ENCODE measurements at places on chromosomes 11 and 22.

GRCh38 chr11:131246663-131247062, 123.8 kb upstream of the NTM start:
- DNase-seq = peak; percentile 41

- peak; percentile 29 for DNase-seq
These were observed 89.8 kb upstream of the PARVA start for GRCh38 chr11:12287374-12288211.

GRCh38 chr22:21736084-21736642, 569 bp upstream of the YPEL1 start:
- DNase-seq = no peak

DNA sequence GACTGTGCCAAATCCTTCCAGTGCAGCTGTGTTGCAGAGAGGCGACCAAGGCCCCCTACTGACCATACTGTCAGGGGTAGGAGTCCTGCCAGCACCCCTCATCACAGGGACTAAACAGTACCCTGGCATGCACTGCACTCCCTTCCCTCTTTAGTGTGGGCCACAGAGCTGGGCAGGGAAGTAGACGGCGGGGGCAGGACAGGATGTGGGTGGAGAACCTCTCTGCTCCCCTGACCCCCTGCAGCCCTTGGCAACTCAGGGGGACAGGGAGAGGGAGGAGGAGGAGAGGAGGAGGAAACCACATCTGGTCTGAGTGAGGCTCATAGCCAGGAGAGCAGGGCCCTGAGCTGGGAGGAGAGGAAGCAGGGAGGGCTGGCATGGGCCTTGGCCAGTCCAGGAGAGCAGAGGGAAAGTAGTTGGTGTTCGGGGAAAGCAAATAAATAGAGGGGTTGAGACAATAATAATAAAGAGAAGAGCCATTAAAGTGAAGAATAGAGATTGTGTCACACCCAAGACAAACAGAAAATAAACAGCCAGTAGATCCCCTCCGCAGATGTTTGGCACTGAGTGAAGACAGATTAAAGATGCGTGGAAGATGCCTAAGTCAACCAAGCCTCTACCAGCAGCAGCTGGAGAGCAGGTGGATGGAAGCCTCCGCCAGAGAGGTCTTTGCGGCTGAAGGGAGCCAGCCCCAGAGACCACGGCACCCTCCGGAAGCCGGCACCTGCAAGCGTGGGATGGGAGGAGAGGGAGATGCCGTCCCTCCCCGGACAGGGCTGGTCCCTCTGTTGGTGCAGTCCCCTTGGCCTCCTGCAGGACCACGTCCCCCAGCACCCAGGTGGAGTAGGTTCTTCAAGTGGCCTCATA, 61.5 kb downstream of the RPUSD4 start:
- no peak for DNase-seq

- peak; percentile 85 for DNase-seq
These were observed 14.2 kb upstream of the MUC6 start for GRCh38 chr11:1050581-1051355.

- no peak for DNase-seq
These were observed 667.5 kb upstream of the CHORDC1 start for GRCh38 chr11:90890347-90890746.

- DNase-seq = no peak
These were observed 203.4 kb downstream of the CADM1 start for GRCh38 chr11:115300660-115301428.

GRCh38 chr11:68128682-68129327, 7.6 kb upstream of the CHKA start:
- peak; percentile 92 for DNase-seq

GRCh38 chr11:125301346-125301745, 136.8 kb downstream of the PKNOX2 start:
- DNase-seq = no peak

DNA sequence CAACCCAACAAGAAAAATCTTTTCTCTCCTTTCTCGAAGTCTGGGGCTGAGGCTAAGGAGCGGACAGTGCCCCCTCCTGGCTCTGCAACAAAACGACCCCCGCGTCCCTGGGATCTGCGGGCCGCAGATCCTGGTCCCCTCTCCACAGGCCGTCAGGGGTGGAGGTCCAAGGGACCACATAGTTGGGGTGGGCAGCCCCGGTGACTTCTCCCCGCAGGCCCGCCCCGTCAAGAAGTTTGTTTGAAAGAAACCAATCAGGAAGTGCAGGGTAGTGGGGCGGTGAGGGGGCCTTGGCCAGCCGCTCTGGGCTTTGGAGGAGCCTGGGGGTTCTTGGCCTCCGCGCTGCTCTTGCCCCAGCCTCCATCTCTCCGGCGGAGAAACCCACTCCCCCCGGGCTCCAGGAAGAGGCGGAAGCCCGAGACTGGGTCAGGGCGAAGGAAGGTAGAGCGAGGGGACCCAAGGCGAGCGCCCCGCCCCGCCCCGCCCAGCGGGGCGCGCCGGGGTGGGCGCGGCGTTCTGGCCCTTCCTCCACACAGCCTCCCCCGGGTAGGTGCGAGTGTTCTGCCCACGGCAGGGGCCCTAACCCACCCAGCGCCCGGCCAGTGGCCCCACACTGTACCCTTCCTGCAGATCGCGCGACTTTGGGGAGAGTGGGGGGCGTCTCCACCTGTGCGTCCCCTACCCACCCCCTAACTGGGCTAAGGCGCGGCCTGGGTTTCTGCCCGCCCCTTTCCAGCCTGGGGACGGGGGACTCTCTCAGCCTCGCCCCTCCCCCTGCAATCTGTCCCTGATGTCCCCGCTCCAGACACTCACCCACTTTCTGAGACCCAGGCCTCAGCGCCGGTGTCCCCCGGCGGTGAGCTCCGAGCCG, 1.3 kb downstream of the TP53I11 start:
- peak; percentile 46 for DNase-seq

GRCh38 chr11:1230456-1231395, 7.9 kb downstream of the MUC5B start:
- DNase-seq = no peak

GRCh38 chr22:24156141-24156912, 25.0 kb upstream of the SUSD2 start:
- peak; percentile 71 for DNase-seq

DNA sequence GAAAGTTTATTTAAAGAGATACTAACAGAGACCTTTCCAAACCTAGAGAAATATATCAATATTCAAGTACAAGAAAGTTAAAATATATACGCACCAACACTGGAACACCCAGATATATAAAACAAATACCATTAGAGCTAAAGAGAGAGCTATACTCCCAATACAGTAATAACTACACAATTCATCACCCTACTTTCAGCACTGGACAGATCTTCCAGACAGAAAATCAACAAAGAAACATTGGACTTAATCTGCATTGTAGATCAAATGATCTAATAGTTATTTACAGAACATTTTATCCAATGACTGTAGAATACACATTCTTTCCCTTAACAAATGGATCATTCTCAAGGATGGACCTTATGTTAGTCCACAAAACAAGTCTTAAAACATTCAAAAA, 311.9 kb downstream of the METTL15 start:
- no peak for DNase-seq

GRCh38 chr11:117070016-117070415, 28.2 kb downstream of the SIK3 start:
- no peak for DNase-seq

DNA sequence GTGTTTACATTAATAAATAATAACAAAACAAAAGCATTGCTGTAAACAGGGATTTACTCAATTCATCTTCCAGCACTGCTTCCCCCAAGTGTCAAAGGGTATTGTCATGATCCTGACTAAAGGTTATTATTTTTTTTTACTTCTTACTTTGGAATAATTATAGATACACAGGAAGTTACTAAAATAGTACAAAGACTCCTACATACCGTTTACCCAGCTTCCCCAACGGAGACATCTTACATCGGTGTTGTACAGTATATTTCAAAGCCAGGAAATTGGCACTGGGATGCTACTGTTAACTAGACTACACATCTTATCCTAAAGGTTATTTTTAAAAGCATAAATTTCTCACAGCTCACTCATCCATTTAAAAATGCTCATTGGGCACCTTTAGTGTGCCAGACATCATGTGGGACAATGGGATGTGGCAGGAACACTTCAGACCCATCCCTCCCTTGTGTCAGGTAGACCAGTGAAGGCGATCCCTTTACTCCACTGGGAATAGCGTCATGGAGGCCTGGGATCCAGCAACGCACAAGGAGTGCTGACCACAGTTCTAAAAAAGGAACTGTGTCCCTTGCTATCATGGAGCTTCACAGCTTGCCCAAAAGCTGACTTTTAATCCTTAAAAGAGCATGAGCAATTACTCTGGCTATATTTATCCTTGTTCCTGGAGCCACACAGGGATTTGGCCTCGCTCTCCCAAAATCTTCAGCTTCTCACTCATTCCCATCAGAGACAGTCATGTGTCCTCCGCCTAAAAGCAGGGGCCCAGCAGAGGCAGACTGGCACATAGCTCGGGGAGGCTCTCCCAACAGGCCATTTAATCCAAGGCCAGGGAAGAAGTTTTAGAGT, 3.1 kb upstream of the IRAG1 start:
- DNase-seq = no peak

- DNase-seq = no peak
These were observed 53.0 kb downstream of the KCNA4 start for GRCh38 chr11:29963796-29964195.

DNA sequence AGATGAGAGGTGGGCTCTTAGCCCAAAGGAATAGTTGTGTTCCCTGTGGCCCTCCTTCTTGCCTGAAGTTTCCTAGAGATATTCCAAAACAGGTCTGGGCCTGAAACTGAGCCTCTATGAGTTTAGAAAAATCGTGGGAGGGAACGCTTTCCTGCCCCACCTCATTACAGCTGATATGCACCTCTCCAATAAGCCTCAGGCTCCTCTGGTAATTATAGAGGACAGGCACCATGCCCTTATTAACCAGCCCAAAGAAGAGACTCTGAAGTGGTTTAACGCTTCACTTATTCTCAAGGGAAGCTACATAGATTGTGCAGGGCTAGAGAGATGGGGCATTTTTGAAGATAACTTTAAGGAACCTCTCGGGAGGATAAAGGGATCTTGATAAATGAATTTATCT, 3.4 kb upstream of the MPZL2 start:
- DNase-seq = no peak

DNA sequence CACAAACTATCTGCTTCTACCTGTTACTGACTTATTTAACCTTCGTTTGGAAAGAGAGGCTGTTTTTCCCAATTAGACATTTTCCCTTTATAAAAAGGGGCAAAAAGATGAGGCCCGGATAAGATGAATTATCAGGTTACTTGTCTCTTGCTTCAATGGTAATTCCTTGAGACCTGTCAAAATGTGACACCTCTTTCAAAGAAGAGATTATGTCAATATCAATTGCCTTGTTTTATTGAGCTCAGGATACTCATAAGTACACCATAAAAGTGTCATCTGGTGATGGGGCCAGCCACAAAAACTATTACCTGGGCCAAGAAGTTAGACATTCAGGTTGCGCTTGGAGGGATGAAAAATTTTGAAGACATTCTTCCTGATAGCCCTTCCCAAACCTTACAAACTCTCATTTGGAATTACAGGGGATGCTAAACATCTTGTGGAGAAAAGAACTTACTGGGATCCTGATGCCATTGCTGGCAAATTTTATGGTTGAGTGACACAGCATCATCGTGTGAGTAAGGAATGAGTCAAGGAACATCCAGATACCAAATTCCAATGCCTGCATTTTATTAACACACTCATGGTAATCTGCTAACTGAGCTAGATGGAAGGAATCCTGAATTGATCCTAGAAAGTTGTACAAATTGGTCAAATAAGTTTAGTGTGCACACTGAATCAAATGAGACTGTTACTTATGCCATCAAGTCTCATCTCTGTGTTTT, 1071.2 kb downstream of the LRRC4C start:
- DNase-seq = no peak

- no peak for DNase-seq
These were observed 451.6 kb upstream of the CADM1 start for GRCh38 chr11:115955803-115956202.

GRCh38 chr11:96200243-96200642, 142.8 kb downstream of the MAML2 start:
- DNase-seq = no peak

GRCh38 chr11:1258401-1259075, 35.7 kb downstream of the MUC5B start:
- DNase-seq = no peak

- DNase-seq = peak; percentile 57
These were observed 988 bp downstream of the RPS3 start for GRCh38 chr11:75400146-75400865.

GRCh38 chr11:79940165-79940564, 499.3 kb upstream of the TENM4 start:
- no peak for DNase-seq

GRCh38 chr22:33756508-33756949, 163.7 kb downstream of the LARGE1 start:
- DNase-seq = no peak

GRCh38 chr11:9092072-9092471, 673 bp upstream of the SCUBE2 start:
- DNase-seq = no peak

DNA sequence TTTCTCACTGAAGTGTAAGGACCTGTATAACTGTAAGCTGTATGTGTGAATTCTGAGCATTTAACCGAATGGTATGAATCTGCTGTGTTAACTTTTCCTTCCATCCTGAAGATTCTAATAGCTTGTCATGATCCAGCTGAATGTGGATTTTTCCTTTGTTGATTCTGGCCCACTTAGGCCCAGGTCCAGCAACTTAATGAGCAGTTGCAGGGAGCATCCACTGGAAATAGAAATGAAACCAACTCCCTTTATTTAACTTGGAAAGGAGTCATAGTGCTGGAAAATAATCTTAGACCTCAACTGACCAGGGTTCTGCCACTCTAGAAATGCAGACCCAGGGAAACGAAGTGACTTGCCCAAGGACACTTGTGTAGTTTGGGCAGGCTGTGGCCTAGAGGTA, 142.3 kb upstream of the MTNR1B start:
- no peak for DNase-seq

DNA sequence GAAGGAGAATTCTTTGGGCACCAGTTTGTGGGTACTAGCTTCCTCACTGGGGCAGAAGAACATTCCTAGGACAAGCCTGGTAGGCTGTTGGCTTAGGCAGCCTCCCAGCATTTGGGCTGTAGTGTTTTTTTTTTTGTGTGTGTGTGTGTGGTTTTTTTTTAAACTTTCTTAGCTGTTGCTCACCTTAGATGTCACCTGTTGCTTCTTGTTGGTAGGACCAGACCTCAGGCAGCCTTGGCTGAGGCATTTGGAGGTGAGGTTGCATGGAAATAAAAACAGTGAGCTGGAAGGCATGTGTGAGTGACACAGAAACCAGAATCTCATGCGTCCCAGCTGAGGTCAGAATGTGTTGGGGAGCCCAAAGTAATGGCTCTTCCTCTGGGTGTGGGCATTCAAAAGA, 21.3 kb downstream of the AMPD3 start:
- DNase-seq = no peak

DNA sequence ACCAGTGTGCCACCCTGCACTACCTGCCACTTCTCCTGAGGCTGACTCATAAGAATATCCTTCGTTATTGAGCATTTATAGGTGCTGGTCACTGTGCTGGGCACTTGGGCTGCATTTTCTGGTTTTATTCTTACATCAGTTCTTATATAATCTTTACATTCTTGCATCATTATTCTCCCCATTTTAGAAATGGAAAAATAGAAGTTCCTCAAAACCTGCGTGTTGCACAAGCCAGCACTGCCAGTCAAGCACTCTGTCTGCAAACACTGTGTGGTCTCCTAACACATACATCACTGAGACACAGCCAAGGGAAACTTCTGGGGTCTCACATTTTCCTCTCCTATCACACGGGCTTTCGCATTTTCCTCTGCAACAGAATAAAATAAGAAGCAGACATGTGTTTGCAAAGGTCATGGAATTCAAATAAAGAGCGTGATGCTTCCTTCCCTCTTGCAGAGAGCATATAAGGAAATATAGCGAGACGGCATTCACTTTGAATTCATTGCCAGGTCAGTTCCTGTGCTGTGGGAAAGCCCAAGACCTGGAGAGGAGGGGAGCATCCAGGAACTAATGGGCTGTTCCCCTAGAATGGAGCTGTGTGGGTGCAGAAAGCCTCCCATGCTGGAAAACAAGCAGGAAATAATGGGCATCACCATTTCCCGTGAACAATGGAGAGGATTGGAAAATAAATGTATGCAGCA, 73.9 kb upstream of the SEZ6L start:
- DNase-seq = no peak

Data from small intestine (tissue), 16 donors.